ENCODE measurements at places on chromosomes 16 and 17.

GRCh38 chr17:36182176-36183000 is 6.0 kb upstream of the TBC1D3B start:
- DNase-seq = no peak

- DNase-seq = no peak
These were observed 1.2 kb upstream of the IGSF6 start for GRCh38 chr16:21653571-21653970.

- no peak for DNase-seq
These were observed 479 bp upstream of the ZNF207 start for GRCh38 chr17:32349503-32349853.

DNA sequence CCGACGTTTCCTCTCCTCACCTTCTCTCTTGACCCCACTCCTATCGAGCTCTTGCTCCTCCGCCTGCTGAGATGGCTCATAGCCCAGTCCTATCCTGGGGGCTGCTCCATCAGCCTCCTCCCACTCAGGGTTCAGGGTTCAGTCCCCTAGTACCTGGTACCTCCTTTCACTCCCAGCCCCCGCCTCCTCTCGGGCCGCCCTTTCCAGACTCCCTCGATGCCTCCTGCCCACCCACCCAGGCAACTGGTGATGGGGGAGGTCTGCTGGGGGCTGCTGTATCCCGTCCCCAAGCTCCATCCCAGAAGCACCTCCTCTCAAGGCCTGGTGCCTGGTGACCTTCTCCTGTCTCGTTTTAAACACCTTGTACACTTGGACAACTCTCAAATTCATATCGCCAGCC is 93.9 kb downstream of the AMFR start:
- DNase-seq = no peak

- DNase-seq = no peak
These were observed 7.6 kb downstream of the CCDC57 start for GRCh38 chr17:82204831-82205719.

- DNase-seq = no peak
These were observed 42.7 kb downstream of the SOCS3 start for GRCh38 chr17:78316867-78317789.

DNA sequence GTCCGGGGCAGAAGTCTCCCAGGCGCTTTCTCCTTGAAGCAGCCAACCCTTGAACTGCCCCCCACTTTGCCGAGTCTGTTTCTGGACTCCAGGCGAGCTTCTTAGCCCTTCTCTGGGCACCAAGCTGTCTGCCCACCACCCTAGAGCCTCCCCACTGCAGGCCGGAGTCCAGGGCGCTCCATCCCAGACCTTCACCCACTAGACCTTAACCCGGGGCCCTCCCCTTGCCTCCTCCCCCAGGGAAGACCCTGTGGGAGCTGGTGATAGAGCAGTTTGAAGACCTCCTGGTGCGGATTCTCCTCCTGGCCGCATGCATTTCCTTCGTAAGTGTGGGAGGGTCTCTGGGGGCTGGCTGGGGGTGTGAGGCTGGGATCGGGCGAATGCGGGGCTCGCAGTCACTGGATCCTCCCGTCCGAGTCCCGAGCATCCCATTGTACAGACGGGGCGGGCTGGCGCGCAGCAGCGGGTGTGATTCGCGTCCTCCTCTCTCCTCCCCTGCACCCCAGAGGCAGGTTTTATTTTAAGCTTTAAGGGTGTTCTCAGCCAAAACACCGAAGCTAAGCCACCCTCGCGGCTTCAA is 1.1 kb downstream of the ATP2A1 start:
- DNase-seq = no peak

- DNase-seq = no peak
These were observed 75.8 kb downstream of the AXIN2 start for GRCh38 chr17:65485388-65486299.

DNA sequence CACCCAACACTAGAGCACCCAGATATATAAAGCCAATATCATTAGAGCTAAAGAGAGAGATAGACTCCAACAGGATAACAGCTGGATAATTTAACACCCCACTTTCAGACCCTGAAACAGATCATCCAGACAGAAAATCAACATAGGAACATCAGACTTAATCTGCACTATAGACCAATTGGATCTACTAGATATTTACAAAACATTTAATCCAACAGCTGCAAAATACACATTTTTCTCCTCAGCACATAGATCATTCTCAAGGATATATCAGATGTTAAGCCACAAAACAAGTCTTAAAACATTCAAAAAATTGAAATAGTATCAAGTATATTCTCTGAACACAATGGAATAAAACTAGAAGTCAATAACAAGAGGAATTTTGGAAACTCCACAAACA is 4.1 kb upstream of the CCL13 start:
- DNase-seq = no peak

- DNase-seq = peak; percentile 83
These were observed 15.6 kb upstream of the AURKB start for GRCh38 chr17:8225813-8226535.

- DNase-seq = no peak
These were observed 188.6 kb downstream of the C16orf78 start for GRCh38 chr16:49562228-49562627.

DNA sequence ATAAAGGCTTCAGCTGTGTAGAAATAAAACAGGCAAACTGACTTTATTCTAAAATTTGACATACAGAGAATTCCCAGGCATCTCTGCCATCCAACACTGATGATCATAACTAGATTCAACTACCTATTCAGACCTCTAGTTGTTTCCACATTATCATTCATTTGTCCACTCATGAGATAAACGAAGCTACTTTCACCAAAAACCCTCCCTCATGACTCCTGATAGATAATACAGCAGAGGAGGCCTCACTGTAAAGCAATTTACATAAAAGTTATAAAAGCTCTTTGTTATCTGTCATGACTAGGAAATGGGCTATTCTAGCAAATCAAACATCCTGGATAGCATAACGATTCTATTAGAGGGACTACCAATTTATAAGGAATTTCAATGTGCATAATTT is 19.6 kb upstream of the RFFL start:
- no peak for DNase-seq

DNA sequence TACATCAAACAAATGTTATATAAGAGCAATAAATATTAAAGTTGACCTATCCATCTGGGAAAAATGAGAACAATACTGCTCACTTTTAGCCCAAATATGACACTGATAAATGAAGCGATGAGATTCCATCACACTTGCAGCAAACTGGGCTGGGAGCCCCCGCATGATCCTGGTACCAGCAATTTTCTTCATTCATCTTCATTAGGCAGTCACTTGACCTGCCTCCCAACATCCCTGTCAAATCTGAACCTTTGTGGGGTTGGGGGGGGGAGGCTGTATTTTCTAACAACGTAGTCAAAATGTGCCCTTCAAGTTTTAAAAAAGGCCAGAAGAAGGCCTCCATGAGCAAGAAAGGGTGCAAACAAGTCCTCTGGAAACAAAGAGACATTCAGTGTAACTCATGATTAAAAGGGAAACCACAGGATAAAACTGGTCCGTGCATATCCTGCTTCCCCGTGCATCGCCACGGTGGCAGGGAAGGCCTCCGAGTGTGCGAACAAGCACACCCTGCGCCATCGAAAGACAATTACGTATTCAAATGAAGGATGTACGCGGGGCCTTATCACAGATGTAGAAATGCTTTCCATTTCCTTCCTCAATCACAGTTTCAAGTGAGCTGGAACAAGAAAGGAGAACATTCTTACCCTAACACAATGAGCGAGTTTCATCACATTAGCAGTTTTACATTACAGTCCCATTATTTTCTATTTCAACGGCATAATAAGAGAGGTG is 48.4 kb downstream of the TOX3 start:
- DNase-seq = no peak

DNA sequence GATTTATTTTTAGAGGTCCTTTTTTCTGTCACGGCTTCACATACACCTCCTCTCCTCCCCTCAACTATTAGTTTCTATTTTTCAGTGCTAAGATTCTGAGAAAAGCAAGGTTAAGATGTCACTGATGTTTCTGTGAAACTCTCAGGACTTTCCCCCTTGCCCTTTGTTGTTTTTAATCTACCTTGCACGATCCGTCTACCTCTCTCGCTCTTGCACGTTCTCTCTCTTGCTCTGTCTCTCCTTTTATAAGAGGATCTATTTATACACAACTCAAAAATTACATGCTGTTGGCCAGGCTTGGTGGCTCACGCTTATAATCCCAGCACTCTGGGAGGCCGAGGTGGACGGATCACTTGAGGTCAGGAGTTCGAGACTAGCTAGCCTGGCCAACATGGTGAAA is 43.6 kb downstream of the RPA1 start:
- DNase-seq = peak; percentile 58

GRCh38 chr16:74431516-74431915 is 10.2 kb upstream of the CLEC18B start:
- DNase-seq = no peak

DNA sequence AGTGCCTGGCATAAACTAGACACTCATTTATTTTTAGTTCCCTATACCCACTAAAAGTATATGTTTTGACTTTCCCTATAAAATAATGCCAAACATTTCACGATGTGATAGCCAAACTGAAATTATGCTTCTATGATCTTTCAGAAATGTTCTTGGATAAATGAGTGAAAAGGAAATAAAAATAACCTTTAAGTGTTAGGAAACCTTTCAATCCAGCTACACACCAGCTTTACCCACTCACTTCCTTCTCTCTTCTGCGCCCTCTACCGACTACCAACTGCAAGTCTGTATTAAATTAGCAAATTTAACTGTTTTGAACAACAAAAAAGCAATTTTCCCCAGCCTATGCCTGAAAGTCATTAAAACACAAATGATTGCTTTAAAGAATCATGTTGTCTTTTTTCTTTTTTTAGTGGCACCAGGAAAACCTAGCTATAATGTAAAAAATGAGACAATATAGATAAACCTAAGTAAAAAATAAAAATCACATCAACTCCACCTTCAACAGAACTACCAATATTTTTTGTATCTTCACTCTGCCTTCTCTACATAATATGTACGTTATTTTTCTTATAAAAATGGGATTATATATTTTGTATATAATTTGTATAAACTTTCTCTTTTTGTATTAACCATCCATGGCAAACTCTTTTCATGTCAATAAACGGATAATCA is 13.2 kb upstream of the TMEM100 start:
- peak; percentile 46 for DNase-seq

- no peak for DNase-seq
These were observed 629 bp upstream of the RNF135 start for GRCh38 chr17:30969989-30970830.

DNA sequence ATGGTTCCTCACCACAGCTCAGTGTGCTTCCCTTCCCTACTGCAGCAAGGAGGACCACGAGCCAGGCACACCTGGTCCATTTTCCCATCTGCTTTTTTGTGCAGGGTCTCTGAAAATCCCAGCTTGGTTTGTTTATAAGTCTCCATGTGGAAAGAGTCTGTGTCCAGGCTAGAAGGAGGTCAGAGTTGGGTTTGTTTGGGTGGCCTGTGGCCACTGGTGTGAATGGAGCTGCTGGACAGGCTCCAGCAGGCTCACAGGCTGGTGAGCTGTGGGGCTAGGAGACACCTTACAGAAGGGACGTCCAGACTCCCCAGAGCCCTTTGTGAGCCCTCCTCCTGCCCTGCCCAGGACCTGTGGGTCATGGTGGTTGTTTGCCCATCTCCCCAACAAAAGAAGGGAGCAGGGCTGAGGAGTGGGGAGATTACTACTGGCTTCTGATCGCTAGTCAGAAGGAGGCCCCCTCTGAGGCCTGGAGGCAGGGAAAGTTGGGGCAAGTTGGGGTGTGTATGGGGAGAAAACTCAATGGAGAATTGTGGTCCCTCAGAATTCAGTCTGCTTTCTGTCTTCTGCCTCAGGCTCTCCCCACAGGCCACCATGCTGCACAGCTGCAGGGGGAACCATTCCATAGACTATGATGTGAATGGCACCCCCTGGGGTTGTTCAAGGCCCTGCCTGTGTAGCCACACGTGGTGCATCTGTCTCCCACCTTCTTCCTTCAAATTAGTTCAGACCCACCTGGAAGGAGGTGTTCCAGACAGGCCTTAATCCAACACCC is 4.1 kb downstream of the RARA start:
- no peak for DNase-seq

DNA sequence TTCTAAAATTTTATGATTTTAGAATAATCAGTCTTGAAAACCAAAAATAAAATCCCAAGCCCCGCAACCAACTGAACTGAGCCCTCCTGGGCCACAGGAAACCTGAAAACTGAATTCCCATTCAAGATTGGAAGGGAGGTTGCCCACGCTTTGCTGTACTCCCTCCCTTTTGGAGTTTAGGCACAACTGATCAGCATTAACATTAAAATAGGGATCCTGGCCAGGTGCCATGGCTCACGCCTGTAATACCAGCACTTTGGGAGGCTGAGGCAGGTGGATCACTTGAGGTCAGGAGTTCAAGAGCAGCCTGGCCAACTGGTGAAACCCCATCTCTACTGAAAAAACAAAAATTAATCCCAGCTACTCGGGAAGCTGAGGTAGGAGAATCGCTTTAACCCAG is 52.7 kb upstream of the NETO2 start:
- DNase-seq = no peak

DNA sequence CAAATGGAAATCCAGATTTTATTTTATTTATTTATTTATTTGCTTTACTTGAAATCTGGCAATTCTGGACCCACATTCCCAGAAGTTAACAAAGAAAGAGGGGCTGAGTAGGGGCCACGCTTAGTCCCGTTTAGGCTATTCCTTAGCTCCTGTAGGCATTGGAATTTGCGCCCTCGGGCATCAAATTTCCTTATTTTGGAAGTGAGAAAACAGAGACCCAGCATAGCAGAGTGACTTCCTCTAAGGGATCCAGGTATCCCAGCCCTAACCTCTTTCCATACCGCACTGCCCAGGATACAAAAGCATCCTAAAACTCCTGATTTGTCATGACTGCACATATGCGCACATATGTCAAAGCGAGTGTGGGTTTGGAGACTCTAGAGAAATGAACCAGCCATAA is 19.0 kb upstream of the SMG1 start:
- no peak for DNase-seq

GRCh38 chr16:29876217-29876593 is 13.2 kb upstream of the CDIPT start:
- no peak for DNase-seq

GRCh38 chr17:56159826-56160380 is 6.6 kb downstream of the ANKFN1 start:
- DNase-seq = no peak

DNA sequence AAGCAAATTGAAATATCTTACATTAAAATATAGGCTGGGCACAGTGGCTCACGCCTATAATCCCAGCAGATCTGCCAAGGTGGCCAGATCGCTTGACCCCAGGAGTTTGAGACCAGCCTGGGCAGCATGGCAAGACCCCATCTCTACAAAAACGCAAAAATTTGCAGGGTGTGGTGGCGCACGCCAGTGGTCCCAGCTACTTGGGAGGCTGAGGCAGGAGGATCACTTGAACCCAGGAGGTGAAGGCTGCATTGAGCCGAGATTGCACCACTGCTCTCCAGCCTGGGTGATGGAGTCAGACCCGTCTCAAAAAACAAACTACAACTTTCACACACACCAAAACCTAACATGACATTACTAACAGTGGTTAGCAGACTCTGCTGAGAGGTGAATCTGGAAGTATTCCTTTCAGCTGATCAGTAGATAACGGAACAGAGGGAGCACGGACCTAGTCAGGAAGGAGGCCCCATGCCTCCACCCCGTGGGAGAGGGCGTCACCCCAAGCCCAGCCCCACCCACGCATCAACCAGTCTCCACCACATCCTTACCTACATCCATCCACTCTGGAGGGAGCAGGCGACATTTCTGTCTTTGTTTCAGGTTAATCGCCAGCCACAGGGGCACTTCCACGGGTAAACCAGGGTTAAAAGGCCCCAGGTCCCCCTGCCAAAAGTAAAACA is 1.7 kb downstream of the GINS2 start:
- peak; percentile 6 for DNase-seq

GRCh38 chr16:70695331-70696070 is 9.6 kb upstream of the MTSS2 start:
- DNase-seq = peak; percentile 5

Measured in CD4-positive, alpha-beta T cell treated with Interleukin-10 for 1 hour (primary cell).